SK-N-SH (cell line): ENCODE measurements at places on chromosomes 16 and 17. TPM values are rescaled to one million over a fixed set of nuclear protein-coding genes. Genes with fewer than 3 reads are reported as not detected.

DNA sequence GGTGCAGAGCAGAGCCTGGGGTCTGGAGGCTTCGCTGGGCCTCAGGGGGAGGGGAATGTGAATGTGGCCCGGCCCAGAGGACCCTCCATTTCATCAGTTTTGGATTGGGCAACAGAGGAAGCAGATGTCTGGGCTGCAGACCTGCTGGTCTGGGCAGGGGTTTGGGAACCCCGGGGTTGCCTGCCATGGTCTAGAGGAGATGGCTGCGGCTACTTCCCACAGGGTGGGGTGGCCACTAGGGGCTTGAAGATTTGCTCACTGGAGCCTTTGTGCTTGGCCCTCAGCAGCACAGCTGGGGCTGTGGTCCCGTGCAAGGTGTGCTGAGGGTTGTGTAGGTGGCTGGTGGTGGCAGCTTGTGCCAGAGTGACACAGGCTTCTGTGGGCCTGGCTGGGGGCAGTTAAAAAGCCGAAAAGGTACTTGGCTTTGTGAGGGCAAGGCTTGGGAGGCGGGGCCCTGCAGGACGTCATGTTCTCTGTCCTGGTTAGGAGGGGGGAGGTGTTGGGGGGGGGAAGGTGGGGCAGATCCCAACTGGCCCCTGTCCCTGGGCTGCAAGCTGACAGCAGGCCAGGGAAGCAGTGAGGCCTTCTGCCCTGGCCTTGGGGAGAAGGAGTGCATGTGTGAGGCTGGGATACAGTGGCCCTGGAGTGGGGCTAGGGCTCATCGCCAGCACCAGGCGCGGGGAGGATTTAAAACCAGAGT is 98.0 kb downstream of the KPNA2 start:
- no peak for DNase-seq

- no peak for DNase-seq
Observed at GRCh38 chr17:78130090-78130436, 508 bp upstream of the TMC8 start.

DNA sequence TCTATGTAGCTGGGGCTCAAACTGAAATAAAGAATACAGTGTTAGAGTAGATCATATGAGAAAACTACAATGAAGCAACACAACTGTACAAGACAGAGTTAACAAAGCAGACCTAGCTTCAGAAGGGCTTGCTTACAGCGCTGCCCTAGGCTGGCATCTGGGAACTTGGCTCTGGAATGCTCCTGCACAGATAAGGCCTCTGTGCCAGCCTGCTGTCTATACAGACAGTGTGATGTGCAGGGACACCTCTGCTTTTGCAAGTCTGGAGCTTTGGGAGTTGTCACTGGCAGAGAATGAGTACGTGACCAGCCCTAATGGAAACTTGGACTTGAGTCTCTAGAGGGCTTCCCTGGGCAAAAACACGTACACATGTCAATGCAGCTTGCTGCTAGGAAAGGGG is 32.1 kb upstream of the SLC38A8 start:
- no peak for DNase-seq

GRCh38 chr16:1984347-1985225 is 593 bp downstream of the GFER start:
- no peak for DNase-seq

GRCh38 chr16:72012607-72013006 is 4.1 kb downstream of the DHODH start:
- no peak for DNase-seq

- DNase-seq: no peak
Observed at GRCh38 chr17:34235389-34236028, 19.6 kb upstream of the CCL2 start.

DNA sequence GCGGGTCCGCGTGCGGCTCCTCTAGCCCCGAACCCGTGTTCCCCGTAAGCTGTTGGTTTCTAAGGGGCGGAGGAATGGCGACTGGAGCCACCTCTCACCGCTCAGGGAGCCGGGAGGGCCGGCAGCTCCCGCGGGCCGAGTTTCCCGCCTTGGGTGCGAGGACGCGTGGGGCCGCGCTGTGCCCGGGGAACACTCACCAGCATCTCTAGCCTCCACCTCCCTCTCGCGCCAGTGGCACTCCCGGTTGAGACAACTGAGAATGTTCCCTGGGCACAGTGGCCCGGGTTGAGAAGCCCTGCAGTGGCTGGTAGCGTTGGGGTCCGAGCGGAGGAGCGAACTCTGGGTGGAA is 560 bp downstream of the TELO2 start:
- no peak for DNase-seq

Gene PRSS33
- not detected in 2 replicates for polyA plus RNA-seq
